Activated naive CD4-positive, alpha-beta T cell treated with anti-CD3 and anti-CD28 coated beads, Interleukin-2, amount 50 U/mL, for 16 hours (primary cell): ENCODE measurements at places on chromosomes 13 and 19.

- no peak for DNase-seq
These were observed 5.4 kb downstream of the MTMR6 start for GRCh38 chr13:25281935-25282332.

DNA sequence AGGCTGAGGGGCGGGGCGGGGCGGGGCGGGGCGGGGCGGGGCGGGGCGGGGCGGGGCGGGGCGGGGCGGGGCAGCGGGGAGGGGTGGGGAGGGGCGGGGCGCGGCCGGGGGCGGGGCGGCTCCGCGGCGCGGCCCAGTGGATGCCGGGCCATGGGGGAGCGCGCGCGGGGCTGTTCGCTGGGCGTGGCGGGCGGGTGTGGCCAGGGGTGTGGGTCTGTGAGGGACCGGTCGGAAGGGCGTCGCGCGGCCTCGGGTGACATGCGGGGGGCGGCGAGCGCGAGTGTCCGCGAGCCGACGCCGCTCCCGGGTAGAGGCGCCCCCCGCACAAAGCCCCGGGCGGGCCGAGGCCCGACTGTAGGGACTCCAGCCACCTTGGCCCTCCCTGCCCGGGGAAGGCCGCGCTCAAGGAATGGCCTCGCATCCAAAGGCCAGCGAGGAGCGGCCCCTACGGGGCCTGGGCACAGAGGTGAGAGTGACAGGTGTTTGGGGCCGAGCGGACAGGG is at the start of gene ZFP28:
Gene ZFP28 (plus strand): TSS at position 188 of the 503 bp plus-strand sequence. CDS start 71 bp downstream, at position 259.
- DNase-seq: no peak

DNA sequence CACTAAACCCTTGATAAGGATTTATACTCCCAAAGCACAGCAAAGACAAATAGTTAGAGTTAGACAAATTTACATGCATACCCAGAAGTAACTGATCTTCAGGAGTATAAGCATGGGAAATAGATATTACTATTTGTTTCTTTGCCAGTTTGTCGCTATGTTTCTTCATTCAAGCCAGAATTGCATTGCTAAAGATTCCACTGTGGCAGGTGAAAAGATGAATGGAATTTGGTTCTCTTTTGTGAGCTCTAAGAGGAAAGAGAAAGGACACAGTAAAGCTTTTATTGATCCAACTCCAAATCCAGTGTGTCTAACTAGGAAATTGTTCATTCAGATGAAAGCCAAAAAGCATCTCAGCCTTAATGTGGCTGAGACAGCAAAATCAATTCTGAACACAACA is 292.3 kb upstream of the SPRY2 start:
- DNase-seq: no peak

DNA sequence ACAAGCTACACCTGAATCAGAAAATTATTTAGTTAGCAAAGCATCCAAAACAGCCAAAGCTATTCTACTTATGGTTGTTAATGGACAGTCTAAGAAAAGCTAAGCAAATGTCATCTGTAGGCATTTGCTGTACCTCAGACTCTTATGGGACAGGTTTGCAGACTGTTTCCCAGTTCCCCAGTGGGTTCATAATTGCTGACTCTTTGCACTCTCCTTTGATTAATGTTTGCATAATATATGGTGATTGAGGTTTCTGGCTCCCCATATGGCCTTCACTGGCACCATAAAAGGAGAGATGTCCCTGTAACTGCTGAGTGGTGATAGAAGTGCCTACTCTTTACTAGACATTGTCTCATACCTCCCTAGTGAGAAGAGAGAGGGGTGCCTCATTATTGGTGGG is 142.1 kb downstream of the GPC6 start:
- no peak for DNase-seq

DNA sequence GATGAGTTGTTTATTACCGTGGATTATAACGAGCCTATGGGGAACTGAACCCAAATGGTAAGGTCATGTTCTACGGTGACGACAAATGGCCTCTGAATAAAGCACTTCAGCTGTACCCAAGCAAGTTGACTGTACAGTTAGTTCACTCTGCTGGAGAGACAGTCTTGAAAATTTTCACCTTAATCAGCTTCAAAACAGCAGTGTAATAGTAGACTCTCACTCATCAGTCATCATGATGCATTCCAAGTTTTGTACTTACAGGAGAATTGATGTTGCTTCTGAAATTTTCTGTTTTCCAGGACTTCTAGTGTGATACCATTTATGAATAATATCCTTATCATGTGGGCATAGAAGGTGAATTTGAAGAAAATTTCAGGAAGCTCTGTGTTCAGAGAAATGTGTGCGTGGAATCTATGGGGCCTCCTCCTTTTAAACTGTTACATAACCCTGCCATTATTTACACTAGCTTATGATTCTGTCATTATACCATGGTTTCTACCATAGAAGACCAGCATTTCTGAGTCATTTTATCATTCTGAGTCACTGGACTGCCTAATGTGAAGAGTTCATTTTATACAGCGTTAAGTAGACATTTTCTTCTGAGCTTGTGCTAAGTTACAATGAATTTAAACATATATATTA is 96.9 kb downstream of the WDFY2 start:
- no peak for DNase-seq

- DNase-seq: no peak
These were observed 13.6 kb downstream of the CSNK1G2 start for GRCh38 chr19:1954532-1954933.

DNA sequence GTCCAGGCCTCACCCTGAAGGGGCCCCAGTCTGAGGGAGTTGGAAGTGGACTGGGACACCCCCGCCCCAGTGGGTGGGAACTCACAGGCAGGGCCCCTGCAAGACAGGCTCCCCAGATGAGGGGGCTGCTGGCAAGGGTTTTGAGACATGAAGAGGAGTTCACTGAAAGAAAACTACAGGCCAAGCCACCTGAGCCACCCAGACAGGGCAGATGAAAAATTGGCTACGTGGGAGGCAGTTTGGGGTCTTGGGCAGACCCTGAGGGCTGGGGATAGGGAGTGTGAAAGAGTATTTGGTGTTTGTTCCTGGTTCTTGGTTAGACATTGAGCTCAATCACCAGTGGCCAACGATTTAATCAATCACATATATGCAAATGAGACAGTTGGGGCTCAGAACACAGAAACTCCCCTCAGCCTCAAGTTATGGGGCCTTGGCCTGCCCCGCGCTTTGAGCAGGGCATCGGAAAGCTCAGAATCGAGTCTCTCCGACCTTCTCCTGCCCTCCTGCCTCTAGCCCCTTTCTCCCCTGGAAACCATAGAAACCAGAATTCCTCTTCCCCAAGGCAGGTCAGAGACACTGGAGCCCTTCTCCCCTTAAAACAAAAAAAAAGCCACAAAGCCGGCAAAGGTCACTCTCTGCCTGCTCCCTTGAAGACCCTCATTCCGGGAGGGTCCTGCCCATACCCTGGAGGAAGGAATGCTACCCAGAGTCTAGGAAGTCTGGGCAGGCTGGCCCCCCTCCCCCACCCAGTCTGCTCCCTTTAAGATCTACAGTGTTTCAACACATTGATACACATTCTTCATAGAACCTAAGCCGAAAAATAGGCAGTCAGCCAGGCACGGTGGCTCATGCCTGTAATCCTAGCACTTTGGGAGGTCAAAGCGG is 1.3 kb upstream of the ISYNA1 start:
- DNase-seq: no peak

DNA sequence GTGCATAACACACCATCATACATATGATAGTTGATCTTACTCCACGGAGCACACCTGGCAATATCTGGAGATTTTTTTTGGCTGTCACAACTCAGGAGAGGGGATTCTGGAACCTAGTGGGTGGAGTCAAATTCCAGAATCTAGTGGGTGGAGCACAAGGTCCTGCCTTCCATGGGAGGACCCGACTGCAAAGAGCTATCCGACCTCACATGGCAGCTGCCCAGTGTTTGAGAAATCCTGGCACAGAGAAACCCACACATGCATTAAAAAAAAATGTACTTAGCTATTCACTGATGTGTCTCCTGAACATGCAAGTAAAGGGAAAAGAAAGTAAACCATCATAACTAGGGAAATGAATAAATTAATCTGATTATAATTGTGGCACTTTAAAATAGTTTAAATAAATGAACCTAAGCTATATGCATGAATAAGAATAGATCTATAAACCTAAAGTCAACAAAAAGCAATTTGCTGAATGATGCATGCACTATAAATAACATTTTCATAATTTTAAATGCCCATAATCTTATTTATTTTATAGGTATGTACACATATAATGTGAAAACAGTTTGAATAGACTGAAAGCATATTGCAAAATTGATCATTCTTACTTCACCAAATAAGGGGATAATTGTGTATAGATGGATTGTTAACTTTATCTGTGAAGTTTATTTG is 300.3 kb downstream of the MYO16 start:
- DNase-seq: no peak

GRCh38 chr19:610071-610800 is 20.6 kb downstream of the HCN2 start:
- DNase-seq: no peak

GRCh38 chr19:3518659-3519058 is 12.5 kb downstream of the FZR1 start:
- no peak for DNase-seq

DNA sequence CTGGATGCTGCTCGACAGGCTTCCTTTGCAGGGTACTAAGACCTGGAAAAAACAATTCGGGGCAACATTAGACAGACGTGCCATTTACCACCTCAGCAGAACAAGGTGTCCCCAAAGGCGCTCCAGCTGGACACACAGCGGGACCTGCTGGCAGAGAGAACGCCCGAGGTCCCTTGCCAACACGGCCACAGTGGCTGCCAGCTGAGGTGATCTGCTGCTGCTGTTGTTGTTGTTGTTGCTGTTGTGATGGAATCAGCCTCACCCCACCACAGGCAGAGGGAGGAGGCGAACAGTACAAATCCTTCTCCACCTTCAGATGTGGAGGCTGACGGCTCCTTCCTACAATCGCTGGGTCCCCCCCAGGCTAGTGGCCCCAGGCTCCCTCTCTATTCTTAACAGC is 25.2 kb downstream of the ANKRD27 start:
- no peak for DNase-seq

- DNase-seq: no peak
These were observed 110.4 kb downstream of the CRYL1 start for GRCh38 chr13:20415306-20415679.

DNA sequence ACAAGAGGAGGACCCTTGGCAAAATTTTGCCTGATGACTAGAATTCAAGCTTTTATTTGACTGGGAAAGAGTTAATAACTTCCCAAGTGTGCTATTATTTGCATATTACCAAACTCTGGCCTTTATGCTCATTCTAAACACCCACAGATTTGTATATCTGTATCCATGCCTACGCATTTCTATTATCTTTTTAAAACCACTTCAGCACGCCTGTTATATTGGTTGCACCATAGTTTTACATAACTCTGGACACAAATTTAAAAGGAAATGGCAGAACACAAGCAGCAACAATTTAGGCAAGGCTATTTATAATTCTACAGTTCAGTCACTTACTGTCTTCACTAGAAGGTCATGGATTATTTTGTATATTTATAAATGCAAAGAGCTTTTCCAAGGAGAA is 3.7 kb upstream of the RASL11A start:
- no peak for DNase-seq

DNA sequence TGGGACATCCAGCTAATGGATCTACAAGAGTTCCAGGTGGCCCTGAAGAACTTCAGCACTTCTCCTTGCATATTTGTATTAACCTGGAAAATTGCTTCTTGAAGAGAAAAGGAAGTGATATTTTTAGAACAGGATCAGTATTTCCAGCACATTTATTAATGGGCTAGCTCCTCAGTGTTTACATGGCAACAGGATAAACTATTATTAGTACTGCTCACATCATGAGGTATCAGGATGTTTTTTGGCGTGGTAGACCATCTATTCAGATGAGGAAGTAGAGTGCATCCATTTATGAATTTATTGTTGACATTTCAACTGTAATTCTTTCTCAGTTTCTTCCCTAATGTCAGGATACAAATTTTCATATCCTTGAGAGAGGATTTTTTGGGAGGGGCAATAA is 144.4 kb downstream of the KCNRG start:
- no peak for DNase-seq

DNA sequence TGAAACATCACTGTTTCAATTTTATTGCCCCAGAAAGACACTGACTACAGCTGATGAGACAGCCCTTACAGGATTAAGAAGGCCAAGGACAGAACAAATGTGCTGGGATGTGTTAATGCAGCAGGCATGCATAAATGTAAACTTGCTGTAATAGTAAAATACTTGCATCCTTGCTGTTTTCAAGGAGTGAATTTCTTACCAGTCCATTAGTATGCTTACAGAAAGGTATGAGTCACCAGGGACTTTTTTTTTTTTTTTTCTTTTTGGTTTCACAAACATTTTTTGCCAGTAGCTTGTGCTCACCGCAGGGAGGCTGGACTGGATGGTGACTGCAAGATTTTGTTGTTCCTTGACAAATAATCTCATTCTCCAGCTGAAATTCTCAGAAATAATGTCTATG is 55.1 kb downstream of the GPR180 start:
- no peak for DNase-seq

DNA sequence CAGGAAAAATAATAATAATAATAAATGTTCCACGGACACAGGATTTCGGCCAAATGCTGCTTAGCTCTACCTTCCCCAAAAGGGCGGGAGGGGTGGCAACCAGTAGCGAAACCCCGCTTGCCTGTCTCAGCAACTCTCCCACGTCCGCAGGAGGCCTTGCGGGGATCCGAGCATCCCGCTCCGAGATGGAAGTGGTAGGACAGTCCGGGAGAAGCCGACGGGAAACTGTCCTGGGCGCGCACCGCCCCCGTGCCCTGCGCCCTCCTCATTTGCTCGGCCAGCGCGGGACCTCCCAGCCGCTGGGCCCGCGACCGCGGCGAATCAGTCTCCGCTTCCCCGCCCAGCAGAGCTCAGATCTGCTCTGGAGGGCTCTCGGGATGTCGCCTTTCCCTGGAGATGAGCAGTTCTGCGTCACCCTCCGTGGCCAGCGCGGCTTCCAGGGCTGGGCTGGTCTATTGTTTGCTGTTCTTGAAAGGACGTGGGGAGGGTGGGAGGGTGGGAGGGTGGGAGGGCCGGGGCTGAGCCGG is 48.9 kb upstream of the PABPC3 start:
- no peak for DNase-seq

- DNase-seq: no peak
These were observed 708.6 kb upstream of the KLHL1 start for GRCh38 chr13:70816853-70817252.

GRCh38 chr19:33394723-33395560 is 21.4 kb downstream of the CEBPG start:
- DNase-seq: no peak

GRCh38 chr19:18251587-18252369 is 22.5 kb downstream of the IQCN start:
- DNase-seq: peak; percentile 78
